ENCODE measurements at places on chromosomes 3 and 15. TPM values are rescaled to one million over a fixed set of nuclear protein-coding genes. Genes with fewer than 3 reads are reported as not detected.

DYNC1LI1 gene
- 22.5 TPM for total RNA-seq

SLC12A1 gene
- not detected for total RNA-seq

RFX7 gene
- total RNA-seq: 9.3 TPM

P2RY1 gene
- 34.1 TPM for total RNA-seq

ANAPC13 gene
- total RNA-seq: 20.7 TPM

MYO5C gene
- total RNA-seq: 25.5 TPM

CDC25A gene
- total RNA-seq: 2.7 TPM

TRH gene
- total RNA-seq: not detected

OSBPL10 gene
- total RNA-seq: 13.8 TPM

DPPA4 gene
- total RNA-seq: not detected

RGMA gene
- 74.7 TPM for total RNA-seq

ALPK3 gene
- 1.8 TPM for total RNA-seq

NIT2 gene
- total RNA-seq: 37.2 TPM

- DNase-seq: no peak
Measured at GRCh38 chr3:139758654-139759291, 81.0 kb upstream of the NMNAT3 start.

DNA sequence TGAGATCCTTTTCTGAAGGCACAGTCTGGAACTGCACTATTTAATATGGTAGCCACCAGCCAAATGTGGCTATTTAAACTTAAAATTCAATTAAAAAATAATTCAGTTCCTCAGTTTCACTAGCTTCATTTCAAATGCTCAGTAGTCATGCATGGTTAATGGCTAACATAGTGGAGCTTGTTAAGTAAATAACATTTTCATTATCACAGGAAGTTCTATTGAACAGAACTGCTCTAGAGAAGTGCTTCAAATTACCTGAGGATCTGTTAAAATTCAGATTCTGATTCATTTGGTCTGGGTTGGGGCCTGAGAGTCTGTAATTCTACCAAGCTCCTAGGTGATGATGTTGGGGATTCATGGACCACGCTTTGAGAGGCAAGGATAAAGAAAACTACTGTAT, 109.6 kb upstream of the THRB start:
- DNase-seq: no peak

DNA sequence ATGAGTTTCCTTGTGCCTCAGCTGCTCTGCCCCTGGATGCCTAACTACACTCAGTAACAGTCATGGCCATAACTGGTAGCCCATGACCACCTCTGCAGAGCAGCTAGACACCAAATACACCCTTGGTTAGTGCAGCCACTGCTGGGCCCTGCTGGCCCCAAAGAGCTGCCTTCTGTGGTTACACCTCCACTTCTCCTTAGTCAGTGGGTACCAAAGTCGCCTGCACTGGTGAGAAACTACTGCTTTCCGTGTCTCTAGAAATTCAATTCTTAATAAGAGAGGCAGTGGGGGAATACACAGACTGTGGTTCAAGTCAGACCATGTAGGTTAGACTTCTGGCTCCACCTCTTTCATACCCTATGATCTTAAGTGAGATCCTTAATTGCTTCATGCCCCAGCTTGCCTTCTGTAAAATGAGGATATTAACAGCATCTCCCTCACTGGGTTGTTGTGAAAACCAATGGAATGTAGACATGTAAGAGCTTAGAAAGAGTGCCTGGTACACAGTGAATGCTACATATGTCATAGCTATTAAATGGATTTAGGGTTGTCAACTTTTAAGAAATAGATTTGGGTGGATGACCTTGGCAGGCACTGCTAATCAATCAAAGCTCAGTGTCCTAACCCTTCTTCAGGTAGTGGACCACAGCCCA, 18.2 kb downstream of the HEG1 start:
- no peak for DNase-seq

GRCh38 chr15:28132524-28133275, 33.6 kb upstream of the OCA2 start:
- no peak for DNase-seq

DNA sequence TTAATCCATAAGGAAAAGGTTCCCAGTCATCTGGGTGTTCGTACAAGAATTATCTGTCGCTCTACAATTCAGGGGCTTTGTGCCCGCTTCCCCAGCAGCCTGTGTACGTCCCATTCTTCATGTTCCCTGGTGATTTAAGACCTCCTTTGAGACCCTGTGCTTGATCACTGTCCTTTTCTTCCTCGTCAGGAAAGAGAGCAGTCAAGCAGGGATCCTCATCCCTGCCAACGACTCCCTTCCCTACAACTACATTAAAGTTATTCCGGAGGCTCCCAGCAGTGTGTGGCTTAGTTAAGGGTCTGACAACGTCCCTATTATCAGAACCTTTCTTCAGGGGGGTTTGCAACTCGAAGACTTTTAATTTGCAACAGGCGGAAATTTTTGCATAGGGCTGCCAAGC, 175.7 kb downstream of the FOXP1 start:
- no peak for DNase-seq

DNA sequence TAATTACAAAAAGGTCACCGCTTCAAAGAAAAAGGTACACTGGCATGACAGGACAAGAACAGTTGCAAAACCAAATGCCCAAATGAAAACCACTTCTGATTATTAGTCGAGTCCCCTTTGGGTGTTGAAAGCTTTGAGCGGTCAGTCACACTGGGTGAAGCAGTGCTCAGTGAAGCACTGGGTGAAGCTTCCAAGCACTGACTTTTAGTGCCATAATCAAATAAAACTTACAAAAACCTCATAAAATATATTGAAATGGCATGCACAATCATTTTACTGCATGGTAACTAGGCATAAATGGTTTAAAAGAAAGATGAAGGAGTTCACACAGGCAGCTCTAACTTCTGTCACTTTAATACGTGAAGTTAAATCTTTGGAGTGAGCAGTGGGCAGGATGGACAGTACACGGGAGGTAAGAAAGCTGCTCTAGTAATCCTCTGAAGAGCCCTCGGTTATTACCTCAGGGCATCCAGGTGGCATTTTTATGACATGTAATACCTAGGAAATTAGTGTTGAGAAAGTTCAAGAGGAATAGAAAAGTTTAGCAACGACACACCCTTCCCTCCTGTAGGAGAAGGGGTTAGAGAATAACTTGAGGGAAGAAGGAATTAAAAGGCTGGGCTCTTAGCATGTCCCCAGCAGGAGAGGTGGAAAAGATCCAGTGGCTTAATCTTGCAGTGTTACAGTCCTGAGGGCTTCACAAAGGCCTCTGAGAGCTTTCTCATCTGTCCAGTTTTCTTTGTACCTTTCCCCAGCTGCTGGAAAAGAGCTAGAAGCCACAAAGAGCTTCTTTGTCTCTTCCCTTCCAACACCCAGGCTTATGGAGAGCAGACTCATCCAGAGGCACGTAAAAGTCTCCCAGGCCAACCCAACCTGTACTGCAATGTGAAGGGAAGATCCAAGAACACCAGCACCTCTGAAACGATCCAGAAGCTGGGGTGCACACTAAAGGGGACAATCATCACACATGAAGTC, 64.9 kb upstream of the MYO5C start:
- DNase-seq: no peak

- DNase-seq: no peak
Measured at GRCh38 chr3:31361371-31362273, 171.1 kb upstream of the STT3B start.

DNA sequence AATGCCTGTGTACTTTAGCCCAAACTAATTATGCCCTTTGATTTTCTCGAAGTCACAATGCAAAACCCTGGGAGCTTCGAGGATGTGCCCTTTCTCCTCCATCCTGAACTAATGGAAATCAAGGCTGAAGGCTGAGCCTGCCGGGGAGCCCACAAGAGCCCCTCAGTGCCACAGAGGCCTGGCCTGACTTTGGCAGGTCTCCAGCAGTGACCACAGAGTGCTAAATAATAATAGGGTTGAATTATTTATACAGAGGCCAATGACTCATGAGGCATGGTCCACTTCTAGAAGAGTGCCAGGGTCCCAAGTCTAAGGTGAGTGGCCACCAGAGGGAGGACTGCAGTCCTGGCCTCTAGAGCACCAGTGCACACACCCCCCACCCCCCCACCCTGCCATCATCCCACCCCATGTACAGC, 19.1 kb upstream of the GLCE start:
- DNase-seq: no peak

- DNase-seq: no peak
Measured at GRCh38 chr3:117744935-117745334, 1035.4 kb downstream of the TUSC7 start.

DNA sequence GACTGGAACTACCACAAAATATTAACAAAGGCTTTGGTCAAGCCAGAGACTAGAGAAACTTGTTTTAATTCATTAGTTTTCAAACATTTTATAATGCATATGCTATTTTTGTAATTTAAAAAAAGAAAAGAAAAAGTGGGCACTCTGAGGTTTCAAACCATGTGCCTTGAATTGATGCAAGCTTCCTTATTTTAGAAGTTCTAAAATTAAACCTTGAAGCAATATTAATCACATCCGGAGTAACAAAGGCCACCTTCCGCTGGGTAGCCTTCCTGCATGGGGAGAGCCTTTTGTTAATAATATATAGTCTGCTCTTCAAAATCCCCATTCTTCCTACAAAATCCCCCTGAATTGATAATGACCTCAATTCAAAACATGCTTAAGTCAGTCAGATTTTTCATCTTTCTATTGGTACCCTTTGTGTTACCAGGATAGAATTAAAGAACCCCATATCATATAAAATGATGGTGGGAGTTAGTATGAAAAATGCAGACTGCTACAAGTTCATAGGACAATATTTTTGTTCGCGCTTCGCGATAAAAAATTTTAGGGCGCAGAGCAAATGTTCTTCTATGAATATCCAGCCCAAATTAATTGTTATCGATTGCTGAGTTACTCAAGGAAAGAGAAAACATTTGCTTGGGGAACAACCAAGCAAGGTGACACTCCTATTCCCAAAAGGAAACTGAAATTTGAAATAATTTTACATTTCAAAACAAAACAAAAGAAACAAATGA, 30.6 kb downstream of the LDHAL6B start:
- no peak for DNase-seq

- DNase-seq: no peak
Measured at GRCh38 chr15:59294574-59295260, 78.0 kb downstream of the MYO1E start.

- no peak for DNase-seq
Measured at GRCh38 chr3:51879937-51880336, 4.5 kb upstream of the IQCF5 start.

DNA sequence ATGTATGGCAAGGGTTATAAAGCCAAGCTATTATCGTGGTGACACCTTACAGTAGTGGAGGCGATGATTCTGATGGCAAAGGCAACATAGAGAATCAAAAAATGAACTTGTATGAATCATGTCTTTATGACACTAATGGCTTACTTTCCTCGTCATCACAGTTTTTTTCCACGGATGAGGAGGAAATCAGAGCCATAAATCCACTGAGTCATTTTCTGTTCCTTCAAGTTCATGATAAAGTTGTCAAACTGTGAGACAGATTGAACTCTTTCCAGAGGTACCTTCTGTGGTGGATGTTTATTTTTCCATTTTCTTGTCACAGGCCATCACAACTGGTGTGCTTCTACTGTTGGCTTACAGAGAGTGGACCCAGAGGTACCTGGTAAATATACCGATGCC, 8.5 kb downstream of the TMEM212 start:
- no peak for DNase-seq

DNA sequence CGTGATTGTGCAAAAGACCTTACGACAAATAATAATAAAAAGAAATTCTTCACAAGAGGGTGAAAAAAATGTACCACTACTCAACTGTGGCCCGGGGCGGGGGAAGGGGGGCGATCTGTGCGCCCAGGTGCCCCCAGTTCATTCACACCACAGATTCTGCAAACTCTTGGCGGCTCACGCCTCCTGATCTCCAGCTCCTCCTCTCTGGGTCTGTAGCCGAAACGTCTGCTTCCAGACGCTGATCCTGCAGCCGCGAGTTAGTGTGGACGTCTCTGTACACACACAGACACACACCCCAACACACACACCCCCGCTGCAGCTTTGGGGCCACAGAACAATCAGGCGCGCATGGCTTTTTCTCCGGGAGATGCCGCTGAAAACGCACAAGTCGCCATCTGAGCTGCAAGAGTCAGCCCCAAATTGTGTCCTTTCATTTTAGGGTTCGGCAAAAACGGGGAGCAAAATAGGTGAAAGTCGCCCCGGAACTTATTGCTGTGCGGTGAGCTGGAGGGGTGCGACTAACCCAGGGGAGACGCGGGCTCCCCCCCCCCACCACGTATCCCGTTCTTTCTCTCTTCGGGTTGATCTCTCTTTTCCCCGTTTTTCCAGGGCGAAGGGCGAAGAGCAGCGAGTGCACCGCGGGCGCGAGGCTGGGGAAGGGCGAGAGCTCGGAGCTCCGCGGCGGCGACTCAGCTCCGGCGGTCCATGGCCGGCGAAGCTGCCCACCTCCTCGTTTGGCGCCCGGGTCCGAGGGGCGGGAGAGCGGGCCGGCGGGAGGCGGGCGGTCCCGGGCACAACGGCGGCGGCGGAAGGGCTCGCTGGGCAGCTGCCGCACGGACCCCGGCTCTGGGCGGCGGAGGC, 505 bp upstream of the WNT5A start:
- no peak for DNase-seq

- no peak for DNase-seq
Measured at GRCh38 chr3:27072810-27073651, 296.2 kb downstream of the NEK10 start.

GRCh38 chr3:126554560-126555525, 3.9 kb downstream of the C3orf22 start:
- DNase-seq: no peak

DNA sequence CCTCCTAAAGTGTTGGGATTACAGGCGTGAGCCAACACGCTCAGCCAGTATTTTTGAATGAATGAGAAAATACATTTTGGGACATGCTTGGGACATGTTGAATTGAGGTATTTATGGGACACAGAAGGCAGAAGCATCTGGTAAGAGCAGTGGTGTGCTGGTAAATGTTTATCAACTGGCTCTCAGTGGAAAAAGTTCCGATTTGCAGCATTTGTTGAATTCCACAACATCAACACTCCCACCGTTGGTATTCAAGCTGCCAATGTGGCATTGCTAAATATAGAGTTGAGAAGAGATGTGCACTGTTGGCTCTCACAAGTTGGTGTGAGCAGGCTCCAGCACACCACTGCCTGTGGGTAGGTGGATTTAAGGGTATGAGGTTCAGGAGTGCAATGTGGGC, 35.8 kb upstream of the LRRFIP2 start:
- DNase-seq: no peak

DNA sequence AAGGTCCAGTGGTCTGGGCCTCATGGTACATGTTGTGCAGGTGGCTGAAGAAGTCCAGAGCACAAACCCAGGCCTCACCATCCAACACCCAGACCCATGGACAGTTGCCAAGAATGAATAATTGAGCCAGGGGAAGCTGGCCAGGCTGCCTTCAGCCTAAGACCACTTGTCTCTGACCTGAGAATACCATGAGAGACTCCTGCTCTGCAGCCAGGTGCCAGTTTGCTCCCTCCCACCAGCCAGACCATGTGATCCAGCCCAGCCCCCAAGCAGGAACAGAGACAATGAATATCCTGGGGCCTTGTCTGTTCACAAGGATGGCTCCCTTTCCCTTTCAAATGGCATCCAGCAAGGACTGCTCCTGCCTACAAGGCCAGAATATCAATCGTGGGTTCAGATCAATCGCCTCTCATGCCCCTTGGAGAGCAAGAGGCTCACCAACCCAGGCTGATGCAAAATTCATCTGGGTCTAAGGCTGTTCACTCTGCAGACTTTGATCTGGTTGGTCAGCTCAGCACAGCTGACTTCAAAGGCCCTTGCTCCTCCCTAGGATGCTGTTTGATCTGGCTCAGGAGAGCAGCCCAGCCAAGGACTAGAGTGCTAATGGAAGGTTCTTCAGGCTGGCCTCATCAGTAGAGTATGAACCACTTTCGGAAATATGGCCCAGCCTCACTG, 13.4 kb downstream of the TRAIP start:
- DNase-seq: no peak

GRCh38 chr3:161035711-161036110, 69.4 kb downstream of the B3GALNT1 start:
- DNase-seq: no peak

Measured in esophagus squamous epithelium (tissue), 5 donors.